ENCODE measurements at places on chromosomes 16 and 17.

DNA sequence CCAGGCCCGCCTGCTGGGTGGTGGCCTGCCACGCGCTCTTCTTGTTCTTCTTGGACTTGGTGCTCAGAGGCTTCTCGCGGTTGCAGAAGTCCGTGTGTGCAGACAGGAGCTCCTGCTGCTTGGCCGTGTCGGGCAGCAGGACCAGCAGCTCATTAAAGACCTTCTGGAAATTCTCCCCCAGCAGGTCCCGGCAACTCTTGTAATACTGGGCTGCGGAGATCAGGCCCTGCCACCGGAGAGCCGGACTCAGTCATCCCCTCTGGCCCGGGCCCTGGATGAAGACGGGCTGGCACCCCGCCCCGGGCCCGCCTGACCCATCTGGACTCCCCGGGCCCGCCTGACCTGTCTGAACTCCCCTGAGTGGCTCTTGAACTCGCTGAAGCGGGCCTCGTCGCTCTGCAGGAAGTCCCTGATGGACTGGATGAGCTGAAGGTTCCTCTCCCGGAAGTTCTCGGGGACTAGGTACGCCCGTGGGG is 8.6 kb downstream of the SYNGR3 start:
- no peak for DNase-seq

GRCh38 chr17:4947010-4947410 is 1.3 kb downstream of the PFN1 start:
- no peak for DNase-seq

GRCh38 chr17:59791603-59792457 is 84.4 kb downstream of the VMP1 start:
- DNase-seq: no peak

- no peak for DNase-seq
Measured at GRCh38 chr17:6098823-6099180, 28.6 kb downstream of the WSCD1 start.

GRCh38 chr17:3983606-3984484 is 19.6 kb upstream of the ATP2A3 start:
- no peak for DNase-seq

GRCh38 chr17:68290955-68291835 is at the start of the genes ARSG and SLC16A6:
Gene ARSG (plus strand): TSS chr17:68291495. CDS start chr17:68307494, 15,999 bp downstream.
Gene SLC16A6 (minus strand): TSS chr17:68291127. CDS start chr17:68278320, 12,807 bp downstream.
- DNase-seq: peak; percentile 56

DNA sequence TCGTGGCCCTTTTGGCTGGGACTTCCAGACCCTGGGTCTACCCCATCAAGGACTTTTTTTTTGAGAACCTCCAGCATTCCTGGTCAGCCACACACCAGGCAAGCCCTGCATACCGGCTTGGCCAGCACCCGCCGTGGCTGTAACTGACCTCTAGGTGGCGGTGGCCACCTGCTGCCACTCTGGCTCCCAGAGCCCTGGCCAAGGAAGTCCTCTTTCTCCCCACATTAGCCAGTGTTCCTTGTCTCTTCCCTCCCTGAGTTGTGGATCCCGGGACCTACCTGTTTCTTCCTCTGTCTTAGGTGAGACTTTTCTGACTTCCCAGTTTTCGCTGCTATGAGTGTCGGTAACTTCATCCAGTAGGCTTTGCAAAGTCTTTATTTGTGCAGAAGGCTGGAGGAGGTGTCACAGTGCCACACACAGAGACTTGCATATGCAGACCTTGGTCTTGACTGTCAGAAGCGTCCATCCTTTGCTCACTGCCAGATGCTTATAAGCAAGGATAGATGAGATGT is 348.3 kb downstream of the CPPED1 start:
- peak; percentile 27 for DNase-seq

DNA sequence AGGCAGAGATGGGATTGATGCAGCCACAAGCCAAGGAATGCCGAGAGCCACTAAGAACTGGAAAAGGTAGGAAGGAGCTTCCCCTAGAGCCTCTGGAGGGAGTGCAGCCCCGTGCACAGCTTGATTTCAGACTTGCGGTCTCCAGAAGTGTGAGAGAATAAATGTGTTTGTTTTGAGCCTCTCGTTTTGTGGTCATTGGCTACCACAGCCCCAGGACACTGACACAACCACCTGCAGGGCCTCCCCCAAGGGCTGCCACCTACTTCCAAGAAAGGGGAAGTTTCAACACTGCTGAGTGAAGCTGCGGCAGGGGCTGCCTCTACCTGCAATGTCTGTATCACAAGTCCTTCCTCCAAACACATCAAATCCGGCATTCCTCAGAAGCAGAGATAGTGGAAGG is 346.9 kb downstream of the C16orf95 start:
- DNase-seq: no peak

DNA sequence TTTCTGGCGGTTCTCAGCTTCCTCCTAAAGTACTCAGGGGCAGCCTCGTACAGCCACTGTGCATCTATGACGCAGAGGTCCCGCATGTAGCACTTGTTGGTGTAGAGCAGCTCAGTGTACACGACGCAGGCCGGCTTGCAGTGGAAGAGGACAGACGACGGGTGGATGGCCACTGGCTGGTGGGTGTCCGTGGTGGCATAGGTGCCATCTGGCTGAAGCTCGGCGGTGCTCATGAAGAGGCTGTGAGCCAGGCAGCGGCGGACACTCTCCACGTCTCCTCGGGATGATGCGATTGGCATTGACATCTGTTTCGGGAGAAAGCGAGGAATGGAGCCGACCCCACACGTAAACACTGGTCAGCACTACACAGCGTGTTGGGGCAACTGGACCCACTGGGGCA is 5.3 kb upstream of the C1QBP start:
- DNase-seq: no peak

DNA sequence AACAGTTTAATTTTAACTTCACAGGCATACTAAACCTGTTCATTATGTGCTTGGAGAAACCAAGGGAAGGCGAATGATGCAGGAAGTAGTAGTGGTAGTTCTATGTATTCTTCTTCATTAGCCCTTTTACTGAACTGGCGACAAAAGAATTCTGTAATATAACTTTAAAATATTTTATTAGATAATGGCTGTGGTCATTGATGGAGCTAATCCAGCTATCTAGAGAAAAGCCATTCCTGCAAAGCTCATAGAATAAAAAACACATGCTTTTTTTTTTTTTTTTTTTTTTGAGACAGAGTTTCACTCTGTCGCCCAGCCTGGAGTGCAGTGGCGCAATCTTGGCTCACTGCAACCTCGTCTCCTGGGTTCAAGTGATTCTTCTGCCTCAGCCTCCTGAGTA is 23.5 kb downstream of the TANC2 start:
- no peak for DNase-seq

DNA sequence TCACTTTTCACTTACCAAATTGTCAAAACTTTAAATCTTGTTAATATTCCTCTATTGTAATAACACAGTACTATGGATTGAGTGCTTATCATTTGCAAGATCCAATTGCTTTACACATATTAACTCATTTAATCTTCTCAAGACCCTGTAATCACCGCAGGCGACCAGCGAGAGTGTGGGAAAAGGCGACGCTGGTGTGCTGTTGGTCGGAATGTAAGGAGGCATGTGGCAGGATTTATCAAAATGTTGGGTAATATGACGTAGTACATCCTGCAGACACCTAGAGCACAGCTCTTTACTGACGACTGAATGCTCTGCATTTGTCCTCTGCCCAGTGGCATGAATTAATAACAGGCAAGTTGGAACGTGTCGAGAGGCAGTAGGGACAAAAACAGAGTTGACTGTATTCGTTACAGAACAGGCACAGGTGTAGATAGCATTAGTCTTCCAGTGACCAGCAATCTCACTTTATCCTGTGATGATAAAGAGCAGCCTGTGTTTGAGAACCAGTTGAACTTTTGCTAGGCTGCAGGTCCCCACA is 80.3 kb downstream of the TNRC6C start:
- no peak for DNase-seq

GRCh38 chr17:43588121-43588520 is 42.0 kb upstream of the ETV4 start:
- DNase-seq: no peak

DNA sequence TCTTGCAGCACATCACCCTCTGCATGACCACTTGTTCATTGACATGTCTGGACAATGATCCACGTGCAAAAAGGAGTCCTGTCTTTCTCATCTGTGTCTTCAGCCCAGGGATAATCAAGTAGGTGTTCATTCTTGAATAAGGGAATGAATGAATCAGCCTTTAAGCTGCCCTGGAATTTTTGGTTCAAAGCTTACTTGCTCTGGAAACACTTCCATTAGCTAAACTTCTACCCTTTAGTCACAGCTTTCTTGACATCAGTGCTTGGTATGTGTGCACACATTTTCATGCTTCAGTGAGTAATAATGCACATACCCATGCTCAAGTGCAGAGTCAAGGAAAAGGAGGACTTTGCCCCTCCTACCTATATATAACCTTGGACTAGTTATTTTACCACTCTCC is 103.0 kb upstream of the CDH13 start:
- no peak for DNase-seq

DNA sequence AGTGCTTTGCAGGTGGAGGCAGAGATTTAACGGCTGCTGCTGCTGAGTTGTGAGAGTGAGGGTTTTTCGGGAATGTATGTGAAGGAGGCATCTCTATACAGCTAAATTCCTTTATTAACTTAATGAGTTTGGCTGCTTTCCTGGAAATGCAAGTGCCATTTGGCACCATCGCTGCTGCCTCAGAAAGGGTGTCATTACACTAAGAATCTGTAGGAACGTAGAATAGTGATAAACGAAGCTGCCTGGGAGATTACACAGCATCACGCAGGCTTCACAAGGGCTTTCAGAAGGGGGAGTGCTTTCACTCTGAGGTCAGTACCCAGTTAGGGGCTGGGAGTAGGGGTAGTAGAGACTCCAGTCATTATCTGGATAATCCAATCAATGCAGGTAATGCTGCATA is 14.1 kb upstream of the NLRP1 start:
- DNase-seq: no peak

GRCh38 chr17:17021194-17021863 is 20.9 kb upstream of the MPRIP start:
- no peak for DNase-seq

- no peak for DNase-seq
Measured at GRCh38 chr17:15348021-15348420, 6.6 kb upstream of the TEKT3 start.

DNA sequence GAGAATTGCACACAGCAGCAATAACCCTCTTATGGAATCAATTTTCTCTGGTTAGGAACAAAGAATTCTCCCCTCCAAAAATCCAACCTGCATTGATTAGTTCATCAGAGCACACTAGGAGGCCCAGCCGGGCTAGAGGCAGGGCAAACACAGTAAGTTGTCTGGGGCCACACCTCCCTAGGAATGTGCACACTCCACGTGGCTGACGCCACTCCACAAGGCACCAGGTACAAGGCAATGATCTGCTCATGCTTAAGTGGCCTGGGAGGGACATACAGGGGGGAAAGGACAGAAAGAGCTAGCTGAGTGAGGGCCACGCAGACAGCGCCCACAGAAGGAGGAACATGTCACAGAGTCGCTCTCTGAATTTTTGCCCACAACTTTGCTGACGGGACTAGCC is 107.6 kb downstream of the SLC39A11 start:
- no peak for DNase-seq

DNA sequence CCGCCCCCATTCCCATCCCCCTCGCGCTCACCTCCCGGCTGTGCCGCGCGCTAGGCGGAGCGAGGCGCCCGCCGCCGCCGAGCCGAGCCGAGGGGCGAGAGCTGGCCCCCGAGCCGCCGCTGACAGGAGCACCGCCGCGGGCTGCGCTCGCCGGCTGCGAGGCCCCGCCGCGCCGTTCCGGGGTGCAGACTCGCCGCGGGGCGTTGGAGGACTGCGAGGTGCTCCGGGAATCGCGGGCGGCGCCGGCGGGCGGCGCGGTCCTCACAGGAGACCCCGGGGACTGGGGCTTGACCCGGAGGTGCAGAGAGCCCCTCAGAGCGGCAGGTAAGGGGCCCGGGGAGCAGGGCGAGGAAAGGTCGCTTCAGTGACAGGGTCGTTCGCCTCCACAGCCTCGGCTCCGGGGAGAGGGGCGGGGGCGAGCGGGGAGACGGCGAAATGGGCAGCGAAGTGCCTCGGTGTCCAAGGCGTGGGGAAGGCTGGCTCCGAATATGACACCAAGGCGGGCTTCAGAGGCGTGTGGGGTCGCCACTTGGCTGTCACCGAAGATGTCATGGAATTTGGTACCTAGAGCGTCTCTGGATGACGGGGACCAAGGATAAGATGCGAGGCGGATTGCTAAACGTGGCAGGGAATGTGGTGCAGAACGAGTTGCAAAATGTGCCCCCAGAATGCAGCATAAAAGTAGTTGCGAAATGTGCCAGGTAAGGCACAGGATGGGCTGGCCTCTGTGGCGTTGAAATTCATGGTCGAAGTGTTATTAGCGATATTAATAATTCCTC is 580 bp downstream of the TANC2 start:
- peak; percentile 56 for DNase-seq

DNA sequence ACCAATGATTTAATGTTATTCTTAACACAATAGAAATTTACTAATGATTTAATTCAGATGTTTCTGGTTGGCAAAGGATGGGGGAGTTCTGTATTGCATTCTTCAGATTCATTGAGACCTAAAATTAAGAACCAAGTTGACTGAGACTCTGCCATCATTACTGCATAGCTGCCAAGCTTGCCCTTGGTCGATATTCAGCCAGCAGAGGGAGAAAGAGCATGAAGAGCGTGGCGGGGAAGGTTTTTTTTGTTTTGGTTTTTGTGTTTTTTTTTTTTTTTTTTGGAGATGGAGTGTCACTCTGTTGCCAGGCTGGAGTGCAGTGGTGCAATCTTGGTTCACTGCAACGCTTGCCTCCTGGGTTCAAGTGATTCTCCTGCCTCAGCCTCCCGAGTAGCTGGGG is 659.4 kb upstream of the EEF2KMT start:
- no peak for DNase-seq

DNA sequence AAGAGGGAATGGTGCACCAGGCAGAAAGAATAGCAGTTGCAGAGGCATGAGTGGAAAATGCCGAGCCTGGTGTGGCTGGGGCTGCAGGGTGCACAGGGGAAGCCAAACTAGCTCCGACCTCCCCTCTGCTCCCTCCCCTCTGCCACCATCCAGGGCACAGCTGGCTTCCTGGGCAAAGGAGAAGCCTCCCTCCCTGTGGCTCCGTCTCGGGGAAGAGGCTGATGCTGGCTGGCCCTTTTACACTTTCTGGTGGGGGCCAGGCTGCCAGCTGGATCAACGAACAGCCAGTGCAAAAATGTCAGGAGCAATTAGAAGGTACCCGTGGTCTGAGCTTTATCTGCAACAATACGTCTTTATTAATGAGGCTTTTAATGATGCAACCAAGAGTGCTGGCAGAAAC is 37.1 kb upstream of the KCNJ12 start:
- no peak for DNase-seq

DNA sequence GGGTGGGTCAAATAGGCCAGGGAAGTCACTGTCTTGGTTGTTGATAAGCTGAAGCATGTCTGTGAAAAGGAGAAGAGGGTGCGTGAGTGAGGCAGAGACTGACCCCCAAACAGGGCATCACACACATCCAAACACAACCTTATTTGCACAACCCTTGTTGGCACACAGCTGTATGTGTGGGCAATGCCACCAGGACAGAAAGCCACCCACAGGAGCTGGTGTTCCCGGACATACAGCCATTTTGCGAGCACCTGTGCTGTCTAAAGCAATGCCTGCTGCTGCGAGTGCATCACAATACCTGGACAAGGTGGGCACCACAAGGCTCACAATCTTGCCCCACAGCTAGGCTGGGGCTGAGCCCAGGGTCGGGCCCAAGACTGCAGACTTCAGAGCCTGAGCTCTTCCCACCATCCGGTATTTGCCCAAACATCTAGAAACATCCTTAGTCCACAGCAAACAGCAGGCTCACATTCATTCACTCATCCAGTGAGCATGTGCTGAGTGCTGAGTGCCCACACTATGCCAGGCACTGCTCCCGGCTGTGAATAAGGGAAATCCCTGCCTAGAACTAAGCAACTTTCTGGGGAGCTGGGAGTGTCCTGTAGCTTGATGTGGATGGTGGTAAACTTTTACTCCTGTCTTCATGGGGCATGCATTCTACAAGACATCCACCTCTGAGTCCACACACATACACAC is 16.2 kb downstream of the SREBF1 start:
- no peak for DNase-seq

- no peak for DNase-seq
Measured at GRCh38 chr16:64627781-64628180, 494.1 kb downstream of the CDH11 start.

Data from stimulated activated CD4-positive, alpha-beta T cell treated with anti-CD3 and anti-CD28 coated beads, TNF-alpha, amount 100 ng/mL, for 1 hour (primary cell).